ENCODE measurements at places on chromosomes 12 and 14.

DNA sequence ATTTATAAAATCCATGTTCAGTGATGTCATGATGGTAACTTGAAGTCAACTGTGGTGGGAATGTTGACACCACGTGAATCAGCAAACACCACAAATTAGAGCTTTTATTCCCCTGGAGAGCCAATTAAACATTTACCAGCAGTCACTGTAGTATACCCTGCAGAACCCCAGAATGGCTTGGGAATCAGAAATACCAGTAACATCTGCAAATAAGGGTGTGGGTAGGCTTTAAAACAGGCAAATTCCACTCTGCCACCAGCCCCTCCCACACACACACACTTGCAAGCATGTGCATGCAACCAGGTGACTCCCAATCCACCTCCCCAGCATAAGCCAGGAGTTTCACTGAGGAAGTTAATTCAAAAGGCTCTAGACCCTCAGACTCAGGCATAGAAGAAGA is 63.6 kb upstream of the TMEM263 start:
- no peak overlapping the region for H3K4me3 ChIP-seq
- peak; percentile 80 for DNase-seq

DNA sequence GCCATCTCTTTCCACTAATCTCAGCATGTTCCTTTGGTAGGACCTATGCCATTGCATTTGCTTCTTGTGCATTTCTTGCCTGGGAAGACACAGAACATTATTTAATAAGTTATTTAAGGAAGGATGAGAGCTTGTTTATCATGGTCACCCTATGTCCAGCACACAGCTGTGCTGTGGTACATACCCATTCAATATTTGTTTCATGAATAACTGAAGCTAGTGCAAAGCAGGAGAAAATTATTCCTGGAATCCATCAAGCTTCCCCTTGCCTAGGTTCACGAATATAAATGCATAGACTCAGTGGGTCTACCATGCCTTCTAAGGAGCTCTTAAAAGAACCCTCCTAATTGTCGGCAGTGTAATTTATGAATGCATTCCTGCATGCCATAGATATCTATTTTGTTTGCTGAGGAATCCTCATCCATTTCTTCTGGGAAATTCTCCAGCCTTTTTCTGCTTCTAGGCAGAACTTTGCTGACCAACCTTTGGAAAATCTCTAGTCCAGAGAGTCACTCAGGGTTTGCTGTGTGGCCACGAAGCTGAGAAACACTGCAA is 599.8 kb upstream of the TMEM132C start:
- no peaks in the 10 kb centered on the region for H3K4me1 ChIP-seq
- DNase-seq: no peak
- no peaks in the 10 kb centered on the region for H3K36me3 ChIP-seq
- no peak overlapping the region for H3K4me3 ChIP-seq

- no peaks in the 10 kb centered on the region for H3K36me3 ChIP-seq
- H3K27me3 ChIP-seq: no peaks in the 10 kb centered on the region
- DNase-seq: peak; percentile 69
- H3K27ac ChIP-seq: no peak overlapping the region
Measured at GRCh38 chr14:51776102-51776894, 84.1 kb upstream of the GNG2 start.

GRCh38 chr12:119998471-119999245 is 9.6 kb downstream of the BICDL1 start:
- no peaks in the 10 kb centered on the region for H3K27me3 ChIP-seq
- no peak for DNase-seq
- no peaks in the 10 kb centered on the region for H3K4me1 ChIP-seq
- H3K27ac ChIP-seq: no peak overlapping the region
- H3K4me3 ChIP-seq: no peak overlapping the region

Data from Caco-2 (cell line).